ENCODE measurements at places on chromosomes 3 and 15.

DNA sequence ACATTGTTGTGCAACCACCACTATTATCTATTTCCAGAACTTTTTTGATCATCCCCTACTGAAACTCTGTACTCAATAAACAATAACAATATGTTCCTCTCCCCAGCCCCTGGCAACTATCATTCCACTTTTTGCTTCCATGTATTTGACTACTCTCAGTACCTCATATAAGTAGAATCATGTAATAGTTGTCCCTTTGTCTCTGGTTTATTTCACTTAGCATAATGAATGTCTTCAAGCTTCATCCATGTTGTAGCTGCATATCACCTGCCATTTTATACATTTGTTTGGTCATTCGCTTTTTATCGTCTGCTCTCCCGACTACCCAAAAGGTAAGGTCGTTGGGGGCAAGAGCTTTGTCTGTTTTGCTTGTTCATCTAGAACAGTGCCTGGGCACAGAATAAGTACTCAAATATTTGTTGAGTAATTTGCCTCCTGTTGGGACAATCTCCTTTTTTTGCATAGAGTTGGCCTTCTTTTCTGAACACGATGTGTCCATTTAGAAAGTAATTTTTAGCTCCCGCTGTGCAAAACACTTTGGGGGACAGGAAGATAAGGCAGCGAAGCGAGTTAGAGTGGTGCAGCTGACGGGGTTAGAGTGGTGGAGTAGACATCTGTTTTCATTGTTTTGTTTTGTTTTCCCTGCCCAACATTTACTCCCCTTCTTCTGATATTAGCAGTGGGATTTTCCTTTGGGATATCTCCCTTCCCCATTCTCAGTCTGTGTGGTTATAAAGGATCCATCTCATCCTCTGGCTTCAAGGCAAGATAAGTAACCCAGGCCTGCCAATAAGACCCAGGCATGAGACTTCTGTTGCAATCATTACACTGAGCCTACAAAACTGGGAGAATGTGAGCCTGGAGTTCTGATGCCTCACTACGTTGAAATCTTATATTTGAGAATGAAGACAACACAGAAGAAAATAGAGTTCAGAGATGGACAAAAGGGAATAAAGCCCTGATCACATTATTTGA lies 83.4 kb upstream of the RNU6-1 start:
- DNase-seq: peak; percentile 85

- DNase-seq: no peak
Observed at GRCh38 chr15:37098468-37099318, 1.7 kb downstream of the MEIS2 start.

DNA sequence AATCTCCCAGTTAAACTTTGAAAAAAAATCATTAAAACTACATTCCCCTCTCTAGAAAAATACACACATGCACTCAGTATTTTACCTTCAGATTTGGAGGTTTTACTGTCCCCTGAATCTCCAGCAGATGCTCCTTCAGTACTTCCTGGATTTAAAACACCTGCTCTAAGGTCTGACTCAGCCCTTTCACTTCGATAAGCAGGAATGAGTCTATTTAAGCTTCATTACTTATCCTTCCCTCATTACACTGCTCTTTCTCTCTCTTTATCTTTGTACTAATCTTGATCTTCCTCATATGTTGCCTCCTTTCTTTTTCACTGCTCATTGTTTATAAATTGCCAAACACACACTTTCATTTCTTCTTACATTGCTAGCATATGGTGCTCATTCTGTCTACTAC lies 443.9 kb downstream of the DIPK2A start:
- DNase-seq: no peak

DNA sequence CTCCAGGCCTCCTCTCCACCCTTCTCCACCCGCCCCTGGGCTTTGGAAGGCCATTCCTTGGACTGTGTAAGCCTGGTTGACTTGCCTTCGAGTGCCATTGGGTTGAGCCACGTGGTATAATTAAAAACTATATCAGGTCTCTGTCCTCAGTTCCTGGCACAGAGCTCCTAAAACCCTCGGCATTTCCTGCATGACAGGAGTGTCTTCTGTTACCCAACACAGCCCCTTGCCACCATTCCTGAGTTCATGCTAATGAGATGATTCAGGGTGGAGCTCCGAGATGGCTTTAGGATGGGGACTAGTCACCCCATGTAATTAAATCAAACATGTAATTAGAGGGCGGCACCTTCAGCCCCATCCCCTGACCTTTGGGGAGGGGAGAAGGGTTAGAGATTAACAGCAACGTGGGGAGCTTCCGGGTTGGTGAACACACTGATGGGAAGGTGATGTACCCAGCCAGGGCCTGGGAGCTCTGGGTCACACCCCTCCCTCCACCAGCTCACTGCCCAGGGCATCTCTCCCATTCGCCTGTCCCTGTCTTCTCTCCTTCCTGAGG lies 256.4 kb downstream of the FAM43A start:
- no peak for DNase-seq

DNA sequence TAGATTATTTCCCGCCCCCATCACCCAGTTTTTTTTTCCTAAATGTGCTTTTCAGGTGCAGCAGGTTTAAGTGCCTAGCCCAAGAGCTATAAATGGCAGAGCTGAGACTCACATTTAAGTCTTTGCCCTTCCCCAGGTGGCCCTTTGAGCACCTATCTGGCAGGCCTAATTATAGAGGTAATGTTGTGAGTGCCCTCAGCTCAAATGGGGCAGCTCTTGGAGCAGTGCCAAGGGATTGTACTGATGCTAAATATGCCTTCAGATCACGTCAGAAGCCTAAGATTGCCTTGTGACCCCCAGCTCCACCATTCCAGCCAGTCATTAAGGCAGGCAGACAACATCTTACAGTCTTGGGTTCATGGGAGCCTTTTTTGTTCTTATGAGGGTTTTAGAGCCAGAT lies 159.5 kb downstream of the RPLP1 start:
- DNase-seq: peak; percentile 96

DNA sequence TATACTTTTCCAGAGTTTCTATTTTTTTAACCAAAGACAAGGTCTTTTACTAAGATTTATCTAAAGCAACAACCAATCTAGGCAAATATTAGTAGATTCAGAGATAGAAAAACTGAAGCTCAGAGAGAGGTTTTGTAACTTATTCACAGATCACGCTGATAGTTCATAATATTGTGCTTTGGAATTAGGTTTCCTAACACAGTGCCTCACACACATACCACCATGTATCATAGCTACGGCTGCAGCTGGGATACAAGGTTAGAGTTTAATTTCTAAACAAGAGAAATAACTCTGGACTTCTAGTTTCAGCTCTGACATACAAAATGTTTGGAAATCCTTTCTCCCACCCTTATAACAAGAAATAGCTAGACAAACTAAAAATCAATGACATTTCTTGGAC lies 565.7 kb downstream of the PYDC2 start:
- DNase-seq: no peak

GRCh38 chr3:157611536-157612076 lies 108.4 kb upstream of the VEPH1 start:
- no peak for DNase-seq

DNA sequence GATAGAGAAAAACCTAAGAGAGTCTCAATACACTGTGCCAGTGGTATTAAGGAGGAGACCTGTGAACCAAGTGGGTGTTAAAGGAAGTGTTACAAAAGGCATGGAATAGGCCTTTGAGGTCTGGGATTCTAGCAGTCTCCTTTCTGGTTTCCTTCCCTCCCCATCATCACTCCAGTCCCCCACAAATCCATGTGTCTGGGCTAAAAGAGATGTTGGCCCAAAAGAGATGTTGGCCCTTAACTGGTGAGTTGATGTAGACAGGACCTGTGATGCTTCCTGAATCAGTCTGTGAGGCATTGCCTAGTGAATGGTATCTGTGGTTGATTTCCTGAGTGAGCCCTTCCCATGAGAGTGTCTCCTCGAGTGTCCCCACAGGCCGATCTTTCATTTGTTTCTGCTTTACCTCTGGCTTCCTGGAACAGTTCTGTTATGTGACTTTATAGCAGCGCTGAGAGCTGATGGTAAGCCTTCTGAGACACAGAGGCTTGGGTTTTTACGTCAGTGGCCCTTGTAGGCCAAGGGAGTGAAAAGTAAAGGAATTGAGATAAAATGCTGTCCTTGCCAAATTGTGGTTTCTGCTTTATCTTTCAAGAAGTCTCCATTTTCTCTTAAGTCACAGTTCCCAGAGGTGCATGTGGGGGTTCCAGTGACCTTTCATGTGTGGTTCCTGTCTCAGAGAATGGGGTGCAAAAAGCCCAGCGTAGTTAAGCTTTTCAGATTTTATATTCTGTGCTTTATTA lies 87.8 kb downstream of the KLHL25 start:
- no peak for DNase-seq

- no peak for DNase-seq
Observed at GRCh38 chr15:60528530-60528929, 49.6 kb upstream of the ICE2 start.

DNA sequence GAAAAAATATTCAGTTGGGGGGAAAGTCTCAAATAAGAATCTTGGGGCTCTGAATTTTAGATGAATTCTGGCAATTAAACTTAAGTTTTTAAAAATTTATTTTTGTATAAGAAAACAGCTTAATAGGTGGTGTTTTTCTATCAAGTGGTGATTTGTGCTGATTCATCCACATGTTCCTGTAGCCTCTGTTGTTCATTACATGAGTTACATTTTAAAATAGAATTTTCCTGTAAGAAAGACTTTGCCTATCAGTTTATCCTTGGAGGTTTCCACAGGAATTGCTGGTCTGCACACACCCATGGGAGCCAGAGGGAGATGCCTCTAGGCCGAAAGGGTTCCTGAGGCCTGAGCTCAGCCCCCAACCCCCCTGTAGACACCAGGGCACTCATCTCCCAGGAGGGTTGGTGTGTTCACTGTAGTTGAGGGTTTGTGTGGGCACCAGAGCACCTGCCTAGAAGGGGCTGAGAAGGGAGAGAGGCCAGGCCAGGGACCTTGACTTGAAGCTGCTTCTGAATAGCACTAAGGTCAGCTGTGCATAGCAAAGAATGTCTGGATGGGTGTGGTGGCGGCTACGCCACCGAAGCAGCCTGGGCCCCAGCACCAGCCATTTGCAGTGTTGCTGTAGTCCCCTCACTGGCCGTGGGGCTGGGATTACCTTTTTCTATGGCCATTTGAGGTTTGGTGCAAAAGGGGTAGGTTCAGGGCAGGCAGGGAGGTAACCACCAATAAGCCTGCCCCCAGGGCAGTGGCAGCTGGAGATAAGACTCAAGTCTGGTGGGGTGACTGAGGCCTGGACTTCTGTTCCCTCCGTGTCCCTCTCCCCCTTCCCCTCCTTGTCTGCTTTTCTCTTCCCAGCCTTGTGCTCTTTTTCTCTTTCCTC lies 11.9 kb downstream of the DNAJA4 start:
- DNase-seq: no peak

DNA sequence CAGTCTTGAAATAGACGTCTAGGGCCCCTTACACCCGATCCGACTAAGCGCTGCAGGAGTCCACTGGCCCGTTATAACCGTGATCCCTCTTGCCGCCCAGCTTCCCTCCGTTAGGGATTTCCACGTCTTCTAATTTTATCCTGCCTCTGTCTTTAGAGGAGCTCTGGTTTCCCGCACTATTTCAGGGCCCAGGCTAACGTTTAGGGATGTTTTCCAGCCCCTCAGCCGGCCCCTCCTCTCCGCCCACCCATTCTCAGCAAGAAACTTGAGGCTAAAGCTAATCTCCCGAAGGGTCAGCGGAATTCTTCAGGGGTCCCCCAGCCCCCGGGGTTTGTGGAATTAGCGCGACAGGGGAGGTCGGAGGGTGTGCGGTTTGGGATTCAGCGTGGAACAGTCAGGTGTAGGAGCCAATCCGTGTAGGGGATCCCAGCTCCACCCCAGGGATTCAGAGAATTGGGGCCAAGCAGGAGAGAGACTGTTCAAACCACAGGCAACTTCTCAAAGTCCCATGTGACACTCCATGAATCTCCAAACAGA lies 1.6 kb downstream of the PTX3 start:
- no peak for DNase-seq

GRCh38 chr15:69496001-69496400 lies 43.4 kb downstream of the RPLP1 start:
- no peak for DNase-seq

All from NCI-H1417 treated with DMSO at 0.1 percent for 48 hours (cell line).